NCI-H82 (cell line): ENCODE measurements at places on chromosomes 1 and 21.
A peak's percentile ranks its signal among the peaks of the same experiment; 100 is the strongest.

DNA sequence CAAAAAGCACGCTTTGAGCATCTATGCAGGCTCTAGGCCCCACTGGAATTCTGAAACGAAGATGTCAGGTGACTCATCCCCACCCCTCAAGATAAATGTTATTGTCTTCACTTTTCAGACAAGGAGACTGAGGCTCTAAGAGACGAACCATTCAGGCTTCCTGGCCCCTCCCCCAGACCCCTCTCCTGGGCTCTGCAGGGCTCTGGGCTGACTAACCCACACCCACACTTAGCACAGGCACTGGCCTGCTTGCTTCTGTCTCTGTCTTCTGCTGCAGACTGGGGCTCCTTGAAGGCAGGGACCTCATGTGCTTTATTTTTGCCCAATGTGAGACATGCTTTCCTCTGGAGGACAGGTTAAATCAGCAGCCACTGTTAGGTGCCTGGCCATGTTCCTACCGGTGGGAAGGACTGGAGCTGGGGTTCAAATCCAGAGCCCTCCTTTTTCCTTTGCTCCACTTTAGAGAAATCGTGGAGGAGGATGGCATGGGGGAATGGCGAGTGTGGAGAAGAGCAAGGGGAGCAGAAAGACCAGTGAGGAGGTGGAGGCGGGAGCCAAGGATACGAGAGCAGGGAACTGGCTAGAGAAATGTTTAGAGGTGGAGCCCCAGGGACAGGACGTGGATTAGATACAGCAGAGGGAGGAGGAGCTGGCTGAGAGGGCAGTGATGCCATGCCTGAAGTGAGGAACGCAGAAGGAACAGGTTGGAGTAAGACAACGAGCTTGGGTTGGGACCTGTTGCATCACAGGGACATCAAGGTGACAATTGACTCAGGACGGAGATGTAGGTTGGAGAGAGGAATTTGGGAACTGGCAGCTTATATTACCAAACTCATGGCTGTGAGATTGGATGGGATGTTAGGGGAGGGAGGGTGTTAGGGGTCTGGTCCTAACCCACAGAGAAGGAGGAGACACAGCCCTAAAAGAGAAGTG, 1.7 kb downstream of the TMEM125 start:
- no peak for DNase-seq

DNA sequence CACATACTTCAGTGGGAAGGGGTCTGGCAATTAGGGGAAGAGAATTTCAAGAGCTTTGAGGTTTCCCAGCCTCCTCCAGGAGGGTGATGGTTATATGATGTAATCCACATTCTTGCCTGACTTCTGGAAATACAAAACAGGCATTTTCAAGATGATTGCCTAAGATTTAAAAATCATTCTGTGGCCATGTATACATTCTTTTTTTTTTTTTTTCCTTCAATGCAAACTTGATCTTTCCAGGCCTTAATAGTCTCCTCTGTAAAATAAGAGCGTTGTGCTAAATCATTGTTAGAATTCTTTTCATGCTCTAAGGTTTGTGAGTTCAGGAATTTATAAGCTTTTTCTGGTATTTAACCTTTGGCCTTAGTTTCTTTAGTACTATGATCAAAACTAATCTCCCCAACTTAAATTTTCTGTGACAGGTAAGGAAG, 192.3 kb upstream of the HMCN1 start:
- DNase-seq, result no peak

GRCh38 chr1:214439352-214440119, 111.9 kb downstream of the PTPN14 start:
- peak; percentile 71 for DNase-seq

GRCh38 chr1:154873321-154873950, 3.4 kb upstream of the KCNN3 start:
- no peak for DNase-seq

- no peak for DNase-seq
Measured at GRCh38 chr1:51842261-51842660, 36.3 kb downstream of the NRDC start.

DNA sequence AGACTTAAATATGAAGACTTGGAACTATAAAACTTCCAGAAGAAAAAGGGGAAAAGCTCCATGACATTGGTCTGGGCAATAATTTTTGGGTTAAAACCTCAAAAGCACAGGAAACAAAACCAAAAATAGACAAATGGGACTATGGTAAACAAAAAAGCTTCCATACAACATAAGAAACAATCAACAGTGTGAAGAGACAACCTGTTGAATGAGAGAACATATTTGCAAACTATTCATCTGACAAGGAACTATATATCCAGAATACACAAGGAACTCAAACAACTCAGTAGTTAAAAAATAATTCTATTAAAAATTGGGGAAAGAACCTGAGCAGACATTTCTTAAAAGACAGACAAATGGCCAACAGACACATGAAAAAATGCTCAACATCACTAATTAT, 192.7 kb upstream of the ZNHIT6 start:
- no peak for DNase-seq

DNA sequence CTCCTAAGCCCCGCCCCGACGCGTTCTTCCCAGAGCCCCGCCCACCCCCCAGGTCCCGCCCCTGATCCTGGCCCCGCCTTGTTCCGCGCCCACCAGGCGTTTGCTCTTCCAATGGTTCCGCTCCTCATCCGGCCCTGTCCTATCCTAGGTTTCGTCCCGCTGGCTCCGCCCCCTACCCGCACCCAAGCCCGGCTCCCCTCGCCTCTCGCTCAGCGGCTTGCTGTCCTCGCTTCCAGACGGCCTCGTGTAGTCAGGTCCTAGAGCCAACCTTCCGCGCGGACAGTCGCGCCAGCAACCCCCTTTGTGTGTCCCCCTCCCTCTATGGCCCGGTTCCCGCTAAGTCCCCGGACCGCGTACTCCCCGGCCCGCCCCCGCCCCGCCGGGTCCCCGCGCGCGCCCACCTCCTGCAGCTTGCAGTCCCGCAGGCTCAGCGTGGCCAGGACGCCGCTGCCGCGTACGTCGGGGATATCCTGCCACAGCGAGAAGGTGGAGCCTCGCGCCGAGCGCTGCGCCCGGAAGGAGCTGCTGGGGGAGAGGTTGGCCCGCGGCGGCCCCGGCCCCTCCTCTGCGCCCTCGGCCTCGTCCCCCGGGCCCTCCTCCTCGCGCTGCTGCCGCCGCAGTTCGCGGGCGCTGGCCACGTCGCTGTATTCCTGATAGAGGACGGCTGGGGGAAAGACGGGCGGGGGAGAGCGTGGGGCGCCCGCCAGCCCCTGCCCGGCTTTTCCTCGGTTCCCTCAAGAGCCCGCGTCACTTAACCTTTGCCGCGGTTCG, 5.7 kb downstream of the ARHGEF19 start:
- DNase-seq, result peak; percentile 99

DNA sequence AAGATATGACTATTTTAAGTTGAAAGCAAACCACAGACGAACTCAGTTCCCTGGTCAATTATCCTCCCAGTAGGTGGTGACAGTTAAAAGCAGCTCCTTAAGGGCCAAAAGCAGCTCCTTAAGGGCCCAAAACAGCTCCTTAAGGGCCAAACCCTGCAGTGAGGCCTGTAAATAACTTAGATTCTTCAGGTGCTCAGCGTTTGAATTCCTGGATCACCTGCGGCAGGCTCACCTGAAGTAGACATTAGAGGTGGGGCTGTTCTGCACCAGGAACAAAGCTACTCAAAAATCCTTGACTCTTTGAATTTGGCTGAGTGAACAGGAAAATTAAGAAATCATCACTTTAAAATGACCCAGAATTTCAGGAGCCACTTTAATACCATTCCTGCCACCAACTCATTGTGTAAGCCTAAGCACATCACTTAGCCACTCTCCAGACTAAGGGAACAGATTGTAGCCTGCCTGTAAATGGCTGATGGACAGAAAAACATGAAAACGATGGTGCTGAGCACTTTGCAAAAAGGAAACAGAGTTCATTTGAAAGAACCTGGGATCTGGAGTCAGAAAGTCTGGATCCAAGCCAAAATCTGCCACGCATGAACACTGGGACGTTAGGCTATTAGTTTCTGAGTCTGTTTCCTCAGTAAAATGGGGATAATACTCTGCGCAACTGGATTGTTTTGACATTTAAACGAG, 126.9 kb downstream of the LRIG2 start:
- DNase-seq, result peak; percentile 27

- no peak for DNase-seq
Measured at GRCh38 chr1:6243053-6243834, 735 bp upstream of the HES3 start.

GRCh38 chr1:181392613-181393220, 90.6 kb upstream of the CACNA1E start:
- DNase-seq, result no peak

DNA sequence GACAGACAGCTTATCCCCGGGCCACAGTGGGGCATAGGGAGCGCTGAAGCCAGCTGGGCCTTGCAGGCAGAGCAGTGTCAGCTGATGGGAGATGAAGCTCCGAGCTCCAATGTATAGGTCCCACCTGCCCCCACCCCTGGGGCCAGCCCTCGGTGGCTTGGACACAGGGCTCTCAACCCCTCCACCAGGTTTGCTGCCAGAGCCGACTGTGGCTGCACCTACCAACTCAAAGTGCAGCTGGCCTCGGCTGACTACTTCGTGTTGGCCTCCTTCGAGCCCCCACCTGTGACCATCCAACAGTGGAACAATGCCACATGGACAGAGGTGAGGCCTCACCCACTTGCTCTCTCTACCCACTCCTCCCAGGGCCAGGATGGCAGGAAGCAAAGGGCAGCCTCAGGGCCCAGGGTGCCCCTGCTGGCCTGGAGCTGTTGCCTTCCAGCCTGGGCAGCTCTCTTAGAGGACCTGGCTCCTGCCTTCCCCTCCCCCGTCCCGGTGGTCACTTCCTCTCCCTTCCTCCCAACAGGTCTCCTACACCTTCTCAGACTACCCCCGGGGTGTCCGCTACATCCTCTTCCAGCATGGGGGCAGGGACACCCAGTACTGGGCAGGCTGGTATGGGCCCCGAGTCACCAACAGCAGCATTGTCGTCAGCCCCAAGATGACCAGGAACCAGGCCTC, 7.7 kb downstream of the MAD2L2 start:
- DNase-seq, result no peak

DNA sequence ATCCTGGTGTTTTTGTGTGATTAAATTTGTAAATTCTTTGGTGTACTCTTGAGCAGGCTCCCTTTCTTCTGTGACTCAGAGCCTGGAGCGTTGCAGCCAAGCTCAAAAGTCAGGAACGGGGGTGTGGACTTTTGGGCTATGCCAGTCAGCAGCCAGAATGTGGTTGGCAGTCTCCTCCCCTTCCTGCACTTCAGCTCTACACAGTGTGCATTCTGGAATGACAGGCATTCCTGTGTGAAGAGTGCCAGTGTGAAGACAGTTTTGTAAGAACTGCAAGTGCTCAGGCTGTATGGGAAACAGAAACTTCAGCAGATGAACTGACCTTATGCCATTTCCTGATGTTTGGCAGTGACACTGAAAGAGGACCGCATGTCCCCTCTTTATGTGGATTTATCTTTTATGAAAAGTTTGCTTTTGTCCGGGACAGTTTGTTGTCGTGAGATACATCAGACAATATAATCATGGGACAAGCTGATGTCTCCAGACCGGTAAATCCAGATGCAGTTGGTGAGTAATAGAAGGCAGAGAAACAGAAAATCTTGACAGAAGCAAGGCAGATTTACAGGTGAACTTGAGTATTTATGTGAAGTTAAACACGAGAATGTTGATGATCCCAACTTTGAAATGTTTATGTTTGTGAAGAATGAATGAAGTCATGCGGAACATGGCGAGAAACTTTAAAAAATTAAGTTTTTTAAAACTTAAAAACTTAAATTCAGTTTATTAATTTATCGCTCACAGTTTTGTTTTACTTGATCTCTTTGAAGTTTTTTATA, 67.7 kb upstream of the RCC1 start:
- peak; percentile 57 for DNase-seq

DNA sequence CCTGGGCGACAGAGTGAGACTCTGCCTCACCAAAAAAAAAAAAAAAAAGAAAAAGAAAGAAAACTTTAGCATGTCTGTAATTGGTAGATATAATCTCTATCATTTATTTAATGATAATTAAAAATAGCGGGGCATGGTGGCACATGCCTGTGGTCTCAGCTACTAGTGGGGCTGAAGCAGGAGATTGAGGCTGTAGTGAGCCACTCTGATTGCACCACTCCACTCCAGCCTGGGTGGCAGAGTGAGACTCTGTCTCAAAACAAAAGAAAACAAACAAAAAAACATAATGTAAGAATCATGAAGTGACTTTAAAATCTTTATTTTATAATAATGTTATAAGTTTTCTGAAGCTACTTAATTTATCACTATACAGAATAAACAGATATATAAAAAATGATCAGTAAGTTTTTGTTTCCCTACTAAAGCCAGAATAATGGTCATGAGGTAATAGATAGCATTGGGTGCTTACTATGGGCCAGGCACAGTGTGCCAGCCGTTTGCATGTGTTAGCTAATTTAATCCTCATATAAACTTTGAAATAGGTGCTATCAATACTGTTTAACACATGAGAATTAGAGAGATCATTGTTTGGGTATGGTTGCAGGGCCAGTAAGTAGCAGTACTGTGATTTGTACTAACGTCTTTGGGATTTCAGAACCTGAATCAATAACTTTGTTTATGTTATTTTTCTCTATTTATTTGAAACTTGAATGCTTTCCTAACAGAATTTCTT, 23.8 kb downstream of the CLIC4 start:
- no peak for DNase-seq

DNA sequence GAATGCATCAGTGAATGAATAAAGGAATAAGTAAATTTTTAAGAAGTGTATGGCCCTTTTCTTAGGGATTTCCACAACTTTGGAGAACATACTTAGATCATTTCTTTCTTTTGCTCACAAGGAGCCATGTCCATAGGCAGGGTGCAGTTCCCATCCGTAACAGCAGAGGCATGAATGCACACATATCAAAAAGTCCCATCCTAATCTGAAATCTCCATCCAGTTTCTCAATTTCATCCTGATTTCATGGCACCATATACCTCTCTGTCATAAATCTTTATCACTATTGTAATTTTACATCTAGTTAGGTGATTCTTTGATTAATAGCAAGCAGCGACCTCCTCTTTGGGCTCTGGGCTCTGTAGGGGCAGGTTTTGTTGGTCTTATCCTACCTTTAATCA, 359.2 kb downstream of the RRAGC start:
- DNase-seq, result peak; percentile 34

DNA sequence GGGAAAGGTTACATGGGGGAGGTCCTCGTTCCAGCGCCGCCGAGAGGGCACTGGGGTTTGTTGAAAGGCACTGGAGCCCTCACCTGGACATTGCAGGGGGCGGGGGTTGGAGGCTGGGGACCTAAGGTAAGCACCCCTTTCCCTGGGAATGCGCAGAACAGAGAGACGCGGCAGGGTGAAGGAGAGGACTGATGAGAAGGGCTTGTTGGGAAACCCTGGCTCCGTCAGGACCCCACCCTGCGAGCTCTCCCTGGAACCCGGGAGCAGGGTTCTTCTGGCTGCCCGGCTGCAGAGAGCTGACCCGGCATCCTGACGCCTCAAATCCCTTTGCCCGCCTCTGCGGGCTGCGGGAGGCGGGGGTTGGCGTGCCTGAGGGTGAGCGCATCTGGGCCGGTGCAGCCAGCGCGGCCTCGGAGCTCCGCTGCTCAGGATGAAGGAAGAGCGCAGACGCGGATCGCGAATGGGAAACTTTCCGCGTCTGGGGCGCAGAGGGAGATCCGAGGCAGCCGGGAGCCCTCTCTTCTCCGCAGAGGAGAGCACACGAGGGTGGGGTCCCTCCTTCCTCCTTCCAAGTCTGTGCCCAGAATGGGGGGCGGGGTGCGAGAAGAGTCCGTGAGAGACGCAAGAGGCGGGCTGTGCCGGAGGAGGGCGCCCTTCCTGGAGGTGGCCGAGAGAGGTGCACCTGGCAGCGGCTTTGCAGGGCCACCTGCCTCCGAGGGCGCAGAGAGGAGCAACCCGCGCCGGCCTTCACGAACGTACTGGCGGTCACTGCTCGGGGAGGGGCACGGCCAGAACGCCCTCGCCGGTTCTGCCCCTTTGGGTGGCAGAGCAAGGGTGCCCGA, 2.4 kb downstream of the IGSF21 start:
- peak; percentile 88 for DNase-seq
